ENCODE measurements at places on chromosomes 16 and 17. TPM values are rescaled to one million over a fixed set of nuclear protein-coding genes. Genes with fewer than 3 reads are reported as not detected.

- no peak for DNase-seq
These were observed 536.2 kb upstream of the ZFHX3 start for GRCh38 chr16:73584157-73584556.

DNA sequence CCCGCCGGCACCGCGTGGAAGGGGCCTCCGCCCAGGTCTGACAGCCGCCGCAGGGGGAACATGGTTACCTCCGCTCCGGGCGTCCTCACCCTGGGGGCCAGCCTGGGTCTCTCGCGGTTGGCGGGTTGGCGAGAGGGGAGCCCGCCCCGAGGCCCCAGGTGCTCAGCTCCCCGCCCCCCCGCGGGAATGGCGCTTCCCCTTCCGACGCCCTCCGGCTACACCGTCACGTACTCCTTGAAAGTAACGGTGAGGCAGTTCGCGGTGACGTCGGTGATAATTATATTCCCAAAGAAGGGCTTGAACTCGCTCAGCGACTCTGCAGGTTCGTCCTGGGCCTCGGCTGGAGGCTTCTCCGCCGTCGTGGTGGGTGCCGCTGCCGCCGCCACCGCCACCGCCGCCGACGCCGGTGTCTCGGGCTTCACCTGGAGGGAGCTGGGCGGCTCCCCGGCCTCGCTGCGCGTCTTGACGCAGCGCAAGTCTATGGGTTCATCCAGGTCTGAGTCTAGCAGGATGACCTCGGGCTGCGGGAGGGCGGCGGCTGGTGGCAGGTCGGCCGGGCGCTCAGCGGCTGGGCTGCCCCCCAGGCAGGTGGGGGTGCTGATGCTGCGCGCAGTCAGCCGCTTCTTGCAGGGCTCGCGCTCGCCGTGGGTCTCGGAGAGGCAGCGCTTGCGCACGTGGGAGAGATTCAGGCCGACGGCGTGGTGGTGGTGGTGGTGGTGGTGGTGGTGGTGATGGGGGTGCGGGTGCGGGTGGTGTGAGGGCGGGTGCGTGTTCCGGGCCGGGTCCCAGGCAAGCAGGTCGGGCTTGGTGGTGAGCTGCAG lies 5.3 kb downstream of the CBX4 start:
- no peak for DNase-seq

Gene CCT6B
- total RNA-seq = 0.12 TPM

- peak; percentile 47 for DNase-seq
These were observed 3.8 kb downstream of the NTHL1 start for GRCh38 chr16:2043667-2044451.

- DNase-seq = no peak
These were observed 6.9 kb upstream of the SLC7A6 start for GRCh38 chr16:68257251-68257905.

- DNase-seq = no peak
These were observed 51.7 kb downstream of the SNX11 start for GRCh38 chr17:48159232-48159631.

GRCh38 chr16:2751577-2752034 lies 832 bp upstream of the SRRM2 start:
- DNase-seq = peak; percentile 27

Gene CACNG1
- total RNA-seq = not detected

GRCh38 chr16:88965826-88966480 lies 11.1 kb downstream of the CBFA2T3 start:
- DNase-seq = no peak

Gene CDRT15L2
- total RNA-seq = not detected

- no peak for DNase-seq
These were observed 160.6 kb downstream of the CYB561 start for GRCh38 chr17:63285551-63285950.
